ENCODE measurements at places on chromosomes 7 and 10. TPM values are rescaled to one million over a fixed set of nuclear protein-coding genes. Genes with fewer than 3 reads are reported as not detected.

Gene CCL26
- total RNA-seq: not detected

Gene ACBD7
- 3.7 TPM for total RNA-seq

Gene ATOH7
- total RNA-seq: not detected

Gene CD36
- not detected for total RNA-seq

Gene CARD11
- 3.9 TPM for total RNA-seq

Gene IKZF1
- total RNA-seq: not detected

Gene AFAP1L2
- 2.3 TPM for total RNA-seq

Gene UCN3
- total RNA-seq: not detected

Gene FFAR4
- not detected for total RNA-seq

Data from myometrial cell (primary cell).